ENCODE measurements at places on chromosomes 16 and 17.
A peak's percentile ranks its signal among the peaks of the same experiment; 100 is the strongest.

DNA sequence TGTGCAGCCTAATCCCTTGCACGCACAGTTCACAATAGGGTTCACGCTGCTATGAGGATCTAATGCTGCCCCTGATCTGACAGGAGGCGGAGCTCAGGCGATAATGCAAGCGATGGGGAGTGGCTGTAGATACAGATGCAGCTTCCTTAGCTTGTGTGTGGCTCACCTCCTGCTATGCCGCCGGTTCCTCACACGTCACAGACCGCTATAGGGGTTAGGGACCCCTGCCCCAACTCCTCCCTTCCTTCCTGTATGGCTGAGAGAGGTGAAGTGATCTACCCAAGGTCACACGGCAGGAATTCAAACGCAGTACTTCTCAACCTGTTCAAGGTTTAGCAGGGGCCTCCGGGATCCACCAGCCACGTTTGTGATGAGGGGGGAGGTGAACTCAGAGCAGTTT lies 13.4 kb upstream of the PLLP start:
- DNase-seq, result no peak

GRCh38 chr17:70374496-70374895 lies 205.2 kb downstream of the KCNJ2 start:
- no peak for DNase-seq

DNA sequence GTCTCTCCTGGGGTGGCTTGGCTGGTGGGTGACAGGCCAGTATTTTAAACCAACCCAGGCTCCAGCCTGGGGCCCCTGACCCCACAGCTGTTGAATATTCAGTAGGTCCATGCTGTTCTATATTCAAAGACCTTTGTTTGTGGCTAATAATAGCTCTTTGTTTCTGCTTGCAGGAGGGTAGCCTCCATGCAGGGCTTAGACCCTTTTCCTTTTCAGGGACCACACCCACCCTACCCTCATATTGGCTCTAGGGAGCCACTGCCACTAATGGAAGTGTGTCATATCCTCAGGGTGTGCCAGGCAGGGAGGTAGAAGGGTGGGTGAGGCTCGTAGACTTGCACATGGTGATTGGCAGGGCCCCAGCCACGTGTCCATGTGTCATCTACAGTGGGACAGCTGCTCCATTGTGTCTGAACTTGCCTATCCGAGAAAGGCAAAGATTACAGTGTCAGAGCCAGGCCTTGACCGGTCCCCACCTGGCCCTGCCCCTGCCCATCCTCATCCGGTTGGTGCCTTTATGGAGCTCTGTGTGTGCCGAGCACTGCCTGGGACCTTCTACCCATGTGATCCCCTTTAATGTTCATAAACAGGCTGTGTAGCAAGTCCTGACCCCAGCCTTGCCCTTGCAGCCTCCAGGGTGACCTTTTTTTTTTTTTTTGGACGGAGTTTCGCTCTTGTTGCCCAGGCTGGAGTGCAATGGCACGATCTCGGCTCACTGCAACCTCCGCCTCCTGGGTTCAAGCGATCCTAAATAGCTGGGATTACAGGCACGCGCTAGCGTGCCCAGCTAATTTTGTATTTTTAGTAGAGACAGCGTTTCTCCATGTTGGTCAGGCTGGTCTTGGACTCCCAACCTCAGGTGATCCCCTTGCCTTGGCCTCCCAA lies 22.1 kb downstream of the TMC7 start:
- DNase-seq, result no peak

GRCh38 chr16:56626685-56627084 lies 1.1 kb downstream of the MT1E start:
- DNase-seq, result no peak

- DNase-seq, result no peak
Observed at GRCh38 chr16:15764112-15764511, 92.7 kb downstream of the MYH11 start.

DNA sequence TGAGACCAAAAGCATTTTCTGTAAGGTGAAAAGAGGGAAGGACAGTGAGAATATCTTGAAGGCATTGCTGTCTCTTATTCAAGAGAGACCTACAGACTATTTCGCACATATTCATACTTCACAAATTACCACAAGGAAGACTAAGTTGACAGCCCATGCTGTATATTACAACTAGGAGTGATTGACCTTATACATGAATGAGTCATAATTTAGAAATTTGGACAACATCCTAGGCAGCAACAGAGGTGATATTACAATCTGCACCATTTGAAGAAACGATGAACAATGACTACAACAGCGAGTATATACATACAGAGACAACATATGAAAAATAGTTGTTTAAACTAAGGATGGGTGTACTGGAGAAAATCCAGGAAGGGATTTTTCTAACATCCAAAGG lies 971.7 kb downstream of the CDH11 start:
- DNase-seq, result no peak

- DNase-seq, result peak; percentile 16
Observed at GRCh38 chr16:78503602-78504001, 404.1 kb downstream of the WWOX start.

GRCh38 chr16:76214856-76215255 lies 62.3 kb upstream of the CNTNAP4 start:
- DNase-seq, result no peak

DNA sequence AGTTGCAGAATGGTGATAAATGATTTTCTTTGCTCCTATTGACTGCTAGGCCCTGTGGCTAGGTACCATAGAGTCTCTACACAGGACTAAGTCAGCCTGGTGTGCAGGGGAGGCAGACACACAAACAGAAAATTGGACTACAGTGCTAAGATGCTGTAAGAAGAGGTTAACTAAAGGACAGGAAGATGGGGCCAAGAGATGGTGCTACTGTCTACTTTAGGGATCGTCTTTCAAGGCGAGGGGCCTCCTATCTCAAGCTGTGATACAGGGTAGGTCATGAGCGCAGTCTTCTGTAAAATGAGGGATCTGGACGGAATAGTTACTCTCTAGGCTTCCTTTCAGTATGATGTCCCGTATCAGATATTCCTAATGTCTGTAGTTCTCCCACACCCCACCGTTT lies 817 bp downstream of the NME1 start:
- DNase-seq, result no peak

GRCh38 chr16:80208015-80208414 lies 332.8 kb upstream of the DYNLRB2 start:
- DNase-seq, result peak; percentile 52

- no peak for DNase-seq
Observed at GRCh38 chr17:79075861-79076406, 1.3 kb downstream of the ENGASE start.

DNA sequence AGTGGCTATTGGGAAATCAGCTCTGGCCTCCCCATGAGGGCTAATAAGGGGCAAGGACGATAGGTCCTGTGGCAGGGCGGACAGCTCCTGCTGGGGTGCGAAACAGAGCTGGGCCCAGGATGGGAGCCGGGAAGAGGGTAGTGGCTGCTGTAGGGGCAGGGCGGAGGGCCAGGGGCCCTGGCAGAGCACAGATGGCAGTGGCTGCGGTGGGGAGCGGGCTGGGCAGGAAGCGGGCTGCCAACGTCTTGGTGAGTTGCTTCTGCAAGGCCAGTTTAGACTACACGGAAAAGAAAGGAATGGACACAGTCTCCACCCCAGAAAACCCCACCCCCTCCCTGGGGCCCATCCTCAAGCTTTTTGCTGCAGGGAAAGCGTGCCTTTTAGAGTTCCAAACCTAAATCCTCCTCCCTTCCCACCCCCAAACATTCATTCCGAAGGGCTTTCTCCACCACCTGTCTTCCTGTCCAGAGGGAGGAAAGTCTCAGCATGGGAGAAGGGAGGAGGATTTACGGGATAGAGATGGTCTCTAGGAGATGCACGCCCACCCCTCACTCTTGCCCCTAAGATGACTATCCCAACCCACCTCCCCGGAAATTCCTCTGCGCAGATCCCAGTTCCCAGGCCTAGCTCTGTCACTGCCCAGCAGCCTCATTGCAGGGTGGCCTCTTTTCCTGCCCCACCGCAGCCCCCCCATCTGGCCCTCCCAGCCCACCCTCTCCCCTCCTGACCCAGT lies 7.1 kb downstream of the NKIRAS2 start:
- no peak for DNase-seq

DNA sequence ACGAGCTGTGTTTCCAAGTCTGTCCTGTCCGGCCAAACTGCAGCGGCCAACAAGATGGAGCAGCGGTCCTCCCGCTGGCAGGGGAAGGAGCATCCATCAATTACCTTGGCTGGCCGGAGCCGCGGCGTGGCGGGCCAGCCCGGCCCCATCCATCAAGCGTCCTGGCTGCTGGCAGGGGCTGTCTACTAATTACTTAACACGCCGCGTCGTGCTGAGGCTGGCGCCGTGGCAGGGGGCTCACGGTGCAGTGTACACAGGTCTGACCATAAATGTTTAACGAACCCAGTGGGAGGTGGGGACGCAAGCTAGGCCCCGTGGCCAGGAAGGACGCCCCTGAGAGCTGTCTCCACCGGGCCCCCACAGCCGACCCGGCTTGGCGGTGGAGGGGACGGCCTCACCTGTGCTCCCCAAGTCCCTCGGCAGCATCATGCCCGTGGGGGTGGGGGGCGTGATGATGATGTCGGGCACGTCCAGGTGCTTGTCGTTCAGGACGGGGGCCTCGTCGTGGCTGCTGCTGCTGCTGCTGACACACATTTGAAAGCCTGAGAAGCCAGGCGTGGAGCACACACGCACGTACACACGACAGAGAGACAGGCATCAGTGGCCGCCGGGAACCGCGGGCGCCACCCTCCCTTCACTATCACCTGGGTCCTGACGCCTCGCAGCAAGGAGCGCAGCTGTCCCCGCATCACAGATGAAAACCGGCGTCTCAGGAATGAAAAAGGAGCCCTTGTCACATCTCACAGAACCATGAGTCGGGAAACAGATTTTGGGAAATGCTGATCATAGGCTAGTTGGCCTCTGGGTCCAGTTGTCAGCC lies 21.2 kb upstream of the GINS2 start:
- no peak for DNase-seq

DNA sequence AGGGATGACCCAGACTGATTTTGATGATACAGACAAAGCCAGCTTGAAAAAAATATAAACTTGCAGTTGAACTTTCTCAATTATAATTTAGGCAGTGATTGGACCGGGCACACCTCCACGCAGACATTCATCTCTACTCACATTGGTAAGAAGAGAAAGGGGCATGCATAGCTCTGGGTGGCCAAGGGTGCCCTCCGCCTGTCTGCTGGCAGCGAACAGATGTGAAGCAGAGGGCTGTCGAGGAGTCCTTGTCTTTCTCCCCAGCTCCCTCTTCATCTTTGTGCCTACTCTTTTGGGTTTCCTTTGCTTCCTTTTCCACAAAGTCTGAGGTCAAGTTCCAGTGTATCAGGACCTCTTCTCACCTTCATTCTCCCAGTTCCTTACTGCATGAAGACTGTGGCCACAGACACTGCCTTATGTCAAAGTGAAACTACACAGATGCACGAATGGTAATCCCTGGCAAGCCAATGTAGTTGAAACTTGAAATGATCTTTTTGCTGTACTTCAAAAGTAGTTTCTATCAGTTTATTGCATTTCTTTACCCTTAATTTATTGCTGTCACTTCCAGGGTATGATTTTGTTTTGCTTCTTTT lies 343.7 kb upstream of the SOX9 start:
- no peak for DNase-seq

DNA sequence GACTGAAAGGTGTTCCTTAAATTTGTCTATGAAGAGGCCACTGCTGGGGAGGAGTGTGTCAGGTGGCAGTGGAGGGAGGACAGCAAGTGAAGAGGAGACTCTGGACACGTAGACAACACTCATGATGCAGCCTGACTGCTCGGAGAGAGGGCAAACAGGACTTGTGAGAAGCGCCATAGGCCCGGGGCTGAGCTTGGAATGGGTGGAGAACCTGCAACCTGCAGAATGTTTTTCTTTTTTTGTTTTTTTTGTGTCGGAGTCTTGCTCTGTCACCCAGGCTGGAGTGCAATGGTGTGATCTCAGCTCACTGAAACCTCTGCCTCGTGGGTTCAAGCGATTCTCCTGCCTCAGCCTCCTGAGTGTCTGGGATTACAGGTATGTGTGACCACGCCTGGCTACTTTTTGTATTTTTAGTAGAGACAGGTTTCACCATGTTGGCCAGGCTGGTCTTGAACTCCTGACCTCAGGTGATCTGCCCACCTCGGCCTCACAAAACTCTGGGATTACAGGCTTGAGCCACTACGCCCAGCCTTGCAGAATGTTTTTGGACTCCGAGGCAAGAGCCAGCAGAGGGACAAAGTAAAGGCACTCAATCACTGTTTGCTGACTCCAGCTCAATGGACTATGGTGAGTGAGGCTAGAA lies 18.9 kb upstream of the C17orf58 start:
- DNase-seq, result no peak

DNA sequence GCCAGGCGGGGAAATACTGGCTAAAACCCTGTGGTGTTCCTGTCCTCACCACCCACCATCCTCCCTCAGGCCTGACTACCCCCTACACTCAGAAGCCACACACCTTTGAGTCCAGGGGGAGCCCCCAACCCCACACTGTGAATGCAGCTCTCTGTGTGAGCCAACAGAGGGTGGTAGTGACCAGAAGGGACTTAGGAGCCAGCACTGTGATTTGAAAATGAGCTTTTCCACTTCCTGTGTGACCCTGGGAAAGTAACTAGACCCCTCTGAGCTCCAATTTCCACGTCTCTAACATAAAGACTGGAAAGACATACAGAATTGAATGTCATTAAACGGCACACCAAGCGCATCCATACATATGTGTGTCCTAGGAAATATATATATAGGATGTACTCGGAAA lies 58.7 kb downstream of the SDK2 start:
- no peak for DNase-seq

Measured in NCI-H1105 (cell line).